ENCODE measurements at places on chromosomes 5 and 9. TPM values are rescaled to one million over a fixed set of nuclear protein-coding genes. Genes with fewer than 3 reads are reported as not detected.

The CCL21 gene
- 4.9 TPM for total RNA-seq

The ANKS6 gene
- 3.0 TPM for total RNA-seq

The SLC6A18 gene
- not detected for total RNA-seq

The MVB12B gene
- 11.5 TPM for total RNA-seq

The FRRS1L gene
- total RNA-seq, result 1.2 TPM

GRCh38 chr5:76038212-76038611, 45.0 kb upstream of the SV2C start:
- DNase-seq, result no peak

- no peak for DNase-seq
Observed at GRCh38 chr5:149580808-149581191, 498 bp upstream of the ARHGEF37 start.

DNA sequence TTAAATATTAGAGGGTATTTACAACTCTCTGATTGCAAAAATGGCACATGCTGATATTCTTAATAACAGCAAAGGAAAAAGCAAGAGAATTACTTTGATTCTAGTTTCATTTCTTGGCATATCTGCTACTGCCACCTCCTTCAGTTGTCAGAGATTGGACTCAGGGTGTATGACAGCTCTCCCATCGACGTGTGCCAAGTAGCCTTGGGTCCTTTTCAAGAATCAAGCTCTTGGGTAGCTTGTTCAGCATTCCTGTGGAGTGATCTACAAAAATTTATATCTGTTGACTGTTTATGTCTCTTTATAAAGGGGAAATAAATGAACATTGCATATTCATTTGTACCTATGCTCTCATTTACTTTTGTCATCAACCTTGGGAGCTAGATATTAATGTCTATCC, 315.6 kb downstream of the PRR16 start:
- DNase-seq, result no peak

- DNase-seq, result no peak
Observed at GRCh38 chr9:71557310-71557709, 211.0 kb downstream of the CEMIP2 start.

DNA sequence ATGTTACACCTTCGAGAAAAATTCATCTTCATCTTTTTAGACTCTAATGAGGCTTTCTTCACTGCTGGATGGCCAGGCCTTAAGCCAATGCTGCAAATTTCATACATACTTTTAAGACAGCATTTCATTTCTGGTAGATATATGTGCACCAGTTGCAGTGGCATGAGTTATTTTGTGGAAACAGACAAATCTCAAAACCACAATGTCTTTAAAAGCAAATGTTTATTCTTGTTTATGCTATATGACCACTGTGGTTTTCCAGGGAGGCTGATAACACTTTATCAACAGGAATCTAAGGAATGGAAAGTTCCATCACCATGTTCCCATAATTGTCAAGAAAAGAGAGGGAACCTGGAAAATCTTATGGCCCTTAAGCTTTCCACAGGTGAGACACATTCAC, 27.7 kb downstream of the CDH9 start:
- DNase-seq, result no peak

- DNase-seq, result no peak
Observed at GRCh38 chr5:73415617-73416016, 33.0 kb downstream of the FOXD1 start.

DNA sequence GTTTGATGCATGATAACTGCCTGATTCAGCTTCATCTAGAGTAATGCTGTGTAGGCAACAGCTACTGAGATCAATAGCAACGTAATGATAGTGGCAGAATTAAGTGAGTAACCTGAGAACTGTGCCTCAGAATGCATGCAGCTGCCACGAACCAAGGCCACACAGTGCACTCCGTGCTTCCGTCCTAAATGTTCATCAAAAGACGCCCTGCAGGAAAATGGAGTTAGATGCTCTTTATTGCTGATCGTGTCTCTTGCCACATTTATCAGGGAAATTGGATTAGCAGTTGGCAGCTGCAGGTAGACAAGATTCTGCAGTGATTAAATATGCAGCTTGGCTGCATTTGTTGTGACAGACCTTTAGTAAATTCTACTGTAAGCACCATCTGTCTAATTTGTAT, 107.7 kb upstream of the TLX3 start:
- DNase-seq, result no peak

GRCh38 chr5:22242532-22242931, 610.6 kb downstream of the CDH12 start:
- no peak for DNase-seq

DNA sequence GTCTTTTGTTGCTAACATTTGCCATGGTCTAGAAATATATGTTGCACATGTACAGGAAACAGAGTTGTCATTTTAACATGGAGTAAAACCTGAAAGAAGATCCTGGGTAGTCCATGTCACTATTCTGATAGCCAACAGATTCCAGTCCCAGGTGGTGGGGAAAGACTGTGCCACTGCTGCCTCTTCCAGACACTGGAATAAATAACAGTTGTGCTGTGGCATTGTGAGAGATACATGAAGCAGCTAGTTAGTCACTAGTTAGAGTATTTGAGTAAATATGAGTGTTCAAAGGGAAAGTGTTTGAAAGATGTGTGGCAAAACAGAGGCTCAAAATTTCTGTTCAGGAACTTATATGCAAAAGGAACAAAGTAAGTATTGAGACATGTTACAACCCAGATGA, 1408.3 kb downstream of the EFNA5 start:
- no peak for DNase-seq

DNA sequence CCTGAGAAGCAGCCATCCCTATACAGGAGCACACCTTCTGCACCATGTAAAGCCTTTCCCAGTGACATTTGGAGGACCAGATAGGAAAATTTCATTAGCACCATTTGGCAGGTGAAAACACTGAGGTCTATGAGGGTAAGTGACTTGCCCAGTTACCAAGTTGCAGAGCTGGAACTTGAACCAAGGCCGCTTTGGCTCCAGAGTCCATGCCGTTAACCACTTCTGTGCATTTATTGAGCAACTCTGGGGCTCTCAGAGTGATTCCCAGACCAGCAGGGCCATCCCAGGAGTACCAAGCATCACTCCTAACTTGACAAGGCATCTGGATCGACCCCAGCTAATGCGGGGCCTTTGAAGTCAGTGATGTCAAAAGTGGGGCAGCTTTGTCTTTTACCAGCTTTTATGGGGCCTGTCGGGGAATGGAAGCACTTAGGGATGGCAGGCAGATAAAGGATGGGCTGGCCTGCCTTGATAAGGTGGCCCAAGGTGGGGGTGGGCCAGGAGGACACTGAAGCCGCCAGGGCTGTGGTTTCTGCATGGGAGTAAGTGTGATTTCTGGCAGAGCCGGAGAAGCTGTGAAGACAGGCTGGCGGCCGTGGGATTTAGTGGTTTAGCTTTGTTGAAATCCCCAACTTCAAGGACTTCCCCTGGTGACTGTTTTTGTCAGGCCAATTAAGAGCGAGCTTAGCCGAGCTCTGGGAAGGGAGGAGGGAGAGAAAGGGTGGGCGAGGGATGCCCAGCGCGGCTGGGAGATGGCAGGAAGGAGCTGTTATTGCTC, 127.3 kb downstream of the MACROH2A1 start:
- DNase-seq, result no peak

DNA sequence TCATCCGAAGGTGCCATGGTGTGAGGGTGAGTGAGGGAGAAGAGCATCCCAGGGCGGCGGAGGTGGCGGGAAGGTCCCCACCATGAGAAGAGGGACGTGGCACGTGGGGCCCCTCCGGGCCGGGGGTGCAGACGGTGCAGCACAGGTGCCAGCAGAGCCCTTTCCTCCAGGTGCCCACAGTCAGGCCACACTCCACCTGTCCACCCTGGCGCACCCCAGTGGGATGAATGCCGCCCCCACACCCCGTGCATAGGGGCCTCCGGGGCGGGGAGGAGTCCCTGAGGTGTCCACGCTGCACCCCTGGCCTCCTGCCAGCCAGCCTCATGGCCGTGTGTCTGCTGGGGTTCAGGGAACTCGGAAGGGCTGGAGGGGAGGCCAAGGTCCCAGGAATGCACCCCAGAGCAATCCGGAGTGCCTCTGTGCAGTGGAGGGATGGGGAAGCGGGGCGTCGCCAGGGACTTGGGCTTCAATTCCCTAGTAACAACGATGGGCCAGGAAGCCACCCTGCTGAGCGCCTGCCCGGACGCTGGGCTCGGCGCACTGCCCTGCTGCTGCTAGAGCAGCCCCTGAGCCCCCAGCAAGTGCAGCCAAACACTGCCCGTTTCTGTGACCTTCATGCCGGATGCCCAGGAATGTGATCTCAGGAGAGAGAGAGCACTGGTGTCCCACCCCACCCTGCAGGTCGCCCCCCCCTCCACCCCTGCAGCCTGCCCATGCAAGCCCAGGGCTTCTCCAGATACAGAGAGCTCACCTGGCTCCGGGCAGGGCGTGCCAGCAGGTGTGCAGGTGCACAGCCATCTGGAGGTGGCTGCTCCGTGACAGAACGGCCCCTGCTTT, 8.8 kb upstream of the NACC2 start:
- no peak for DNase-seq

GRCh38 chr5:155150012-155150411, 136.5 kb downstream of the KIF4B start:
- DNase-seq, result no peak

GRCh38 chr5:145834554-145834916, 607 bp downstream of the PRELID2 start:
- DNase-seq, result no peak

GRCh38 chr5:179307013-179307800, 38.1 kb downstream of the ADAMTS2 start:
- DNase-seq, result peak; percentile 32

GRCh38 chr5:143966280-143966679, 154.3 kb downstream of the HMHB1 start:
- no peak for DNase-seq

- DNase-seq, result no peak
Observed at GRCh38 chr5:74374656-74375055, 265.9 kb downstream of the ENC1 start.

- no peak for DNase-seq
Observed at GRCh38 chr9:100724886-100725285, 147.0 kb downstream of the CAVIN4 start.

DNA sequence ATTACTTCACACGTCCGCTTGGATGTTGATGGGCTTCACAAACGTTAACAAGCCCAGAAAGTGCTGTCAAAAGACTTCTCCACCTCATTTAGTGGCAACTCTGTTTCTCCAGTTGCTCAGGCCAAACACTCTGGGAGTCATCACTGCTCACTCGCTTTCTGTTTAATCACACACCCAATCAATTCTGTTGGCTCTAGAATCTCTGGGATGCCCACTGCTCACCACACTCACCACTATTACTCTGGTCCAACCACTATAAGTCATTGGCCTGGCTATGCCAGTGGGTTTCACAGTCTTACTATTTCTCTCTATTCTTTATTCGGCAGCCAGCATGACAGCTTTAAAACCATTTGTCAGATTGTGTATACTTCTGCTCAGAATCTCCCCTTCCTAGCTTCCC, 163.5 kb downstream of the KDM4C start:
- no peak for DNase-seq

Data from Right ventricle myocardium superior (tissue), 1 donor.